Heart left ventricle (tissue), 16 donors: ENCODE measurements at places on chromosomes 1 and 21. TPM values are rescaled to one million over a fixed set of nuclear protein-coding genes. Genes with fewer than 3 reads are reported as not detected.

Gene OPRD1
- not detected for total RNA-seq

Gene AQP10
- total RNA-seq: 0.93 TPM

DNA sequence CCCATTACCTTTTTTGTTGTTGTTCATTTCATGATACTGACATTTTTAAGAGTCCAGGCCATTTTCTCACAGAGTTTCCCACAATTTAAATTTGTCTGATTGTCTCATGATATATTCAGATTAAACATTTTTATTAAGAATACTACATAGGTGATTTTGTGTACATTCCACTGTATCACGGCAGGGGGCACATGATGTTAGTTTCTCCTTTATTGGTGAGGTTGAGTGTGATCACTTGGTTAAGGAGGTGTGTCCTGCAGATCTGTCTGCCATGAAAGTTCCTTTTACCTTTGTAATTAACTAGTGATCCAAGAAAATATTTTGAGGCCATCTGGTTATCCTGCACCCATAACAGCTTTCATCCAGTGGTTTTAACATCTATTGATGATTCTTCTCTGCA lies 11.8 kb downstream of the RTCA start:
- no peaks in the 10 kb centered on the region for H3K27me3 ChIP-seq
- peaks cover 97% of the 10 kb centered on the region for H3K36me3 ChIP-seq
- H3K27ac ChIP-seq: no peak overlapping the region
- H3K4me1 ChIP-seq: no peaks in the 10 kb centered on the region
- H3K4me3 ChIP-seq: no peak overlapping the region

- no peaks in the 10 kb centered on the region for H3K27me3 ChIP-seq
- no peak for DNase-seq
- peaks cover 9% of the 10 kb centered on the region for H3K4me1 ChIP-seq
- no peak overlapping the region for H3K27ac ChIP-seq
- no peaks in the 10 kb centered on the region for H3K36me3 ChIP-seq
- no peak overlapping the region for H3K4me3 ChIP-seq
These were observed 31.9 kb downstream of the PDC start for GRCh38 chr1:186429017-186429416.

DNA sequence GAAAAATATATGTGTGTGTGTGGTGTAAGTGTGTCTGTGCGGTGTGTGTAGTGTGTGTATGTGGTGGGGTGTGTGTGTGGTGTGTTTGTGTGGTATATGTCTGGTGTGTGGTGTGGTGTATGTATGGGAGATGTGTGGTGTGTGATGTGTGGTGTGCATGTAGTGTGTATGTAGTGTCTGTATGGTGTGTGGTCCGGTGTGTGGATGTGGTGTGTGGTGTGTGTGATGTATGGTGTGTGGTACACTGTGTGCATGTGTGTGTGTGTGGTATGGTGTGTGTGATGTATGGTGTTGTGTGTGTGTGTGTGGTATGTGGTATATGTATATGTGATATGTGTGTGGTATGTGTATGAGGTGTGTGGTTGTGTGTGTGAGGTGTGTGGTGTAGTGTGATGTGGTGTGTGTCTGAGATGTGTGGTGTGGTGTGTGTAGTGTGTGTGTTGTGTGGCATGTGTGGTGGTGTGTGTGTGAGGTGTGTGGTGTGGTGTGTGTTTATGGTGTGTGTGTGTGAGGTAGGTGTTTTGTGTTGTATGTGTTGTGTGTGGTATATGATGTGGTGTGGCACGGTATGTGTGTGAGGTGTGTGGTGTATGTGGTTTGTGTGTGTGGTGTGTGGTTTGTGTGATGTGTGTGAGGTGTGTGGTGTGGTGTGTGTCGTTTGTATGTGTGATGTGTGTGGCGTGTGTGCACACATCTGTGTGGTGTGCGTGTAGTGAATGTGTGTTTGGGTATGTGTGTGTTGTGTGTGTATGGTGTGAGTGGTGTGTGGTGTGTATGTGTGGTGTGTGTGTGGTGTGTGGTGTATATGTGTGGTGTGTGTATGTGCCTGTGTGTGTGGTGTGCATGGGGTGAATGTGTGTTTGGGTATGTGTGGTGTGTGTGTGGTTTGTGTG lies 35.3 kb upstream of the ABCG1 start:
- no peak overlapping the region for H3K4me3 ChIP-seq
- no peak for DNase-seq
- H3K27me3 ChIP-seq: no peaks in the 10 kb centered on the region
- H3K4me1 ChIP-seq: peaks cover 12% of the 10 kb centered on the region
- no peaks in the 10 kb centered on the region for H3K36me3 ChIP-seq

GRCh38 chr21:33816174-33816573 lies 99.4 kb downstream of the ATP5PO start:
- H3K36me3 ChIP-seq: peaks cover 4% of the 10 kb centered on the region
- H3K27me3 ChIP-seq: no peaks in the 10 kb centered on the region
- no peak overlapping the region for H3K27ac ChIP-seq
- peaks cover 11% of the 10 kb centered on the region for H3K4me1 ChIP-seq
- DNase-seq: no peak

DNA sequence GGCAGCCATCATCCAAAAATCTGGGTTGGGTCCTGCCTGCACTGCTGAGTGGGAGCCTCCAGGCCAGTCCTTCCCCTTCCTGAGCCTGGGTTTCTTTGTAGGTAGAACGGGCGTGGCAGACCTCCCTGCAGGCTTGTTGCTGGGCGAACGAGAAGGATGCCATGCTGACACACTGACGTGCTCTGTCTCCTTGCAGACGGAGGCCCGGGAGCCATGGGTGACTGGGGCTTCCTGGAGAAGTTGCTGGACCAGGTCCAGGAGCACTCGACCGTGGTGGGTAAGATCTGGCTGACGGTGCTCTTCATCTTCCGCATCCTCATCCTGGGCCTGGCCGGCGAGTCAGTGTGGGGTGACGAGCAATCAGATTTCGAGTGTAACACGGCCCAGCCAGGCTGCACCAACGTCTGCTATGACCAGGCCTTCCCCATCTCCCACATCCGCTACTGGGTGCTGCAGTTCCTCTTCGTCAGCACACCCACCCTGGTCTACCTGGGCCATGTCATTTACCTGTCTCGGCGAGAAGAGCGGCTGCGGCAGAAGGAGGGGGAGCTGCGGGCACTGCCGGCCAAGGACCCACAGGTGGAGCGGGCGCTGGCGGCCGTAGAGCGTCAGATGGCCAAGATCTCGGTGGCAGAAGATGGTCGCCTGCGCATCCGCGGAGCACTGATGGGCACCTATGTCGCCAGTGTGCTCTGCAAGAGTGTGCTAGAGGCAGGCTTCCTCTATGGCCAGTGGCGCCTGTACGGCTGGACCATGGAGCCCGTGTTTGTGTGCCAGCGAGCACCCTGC lies 1.4 kb downstream of the GJA4 start:
- H3K27ac ChIP-seq: peak overlapping the region; percentile 87
- H3K36me3 ChIP-seq: peaks cover 18% of the 10 kb centered on the region
- H3K4me3 ChIP-seq: peak overlapping the region; percentile 57
- peaks cover 6% of the 10 kb centered on the region for H3K27me3 ChIP-seq
- H3K4me1 ChIP-seq: peaks cover 20% of the 10 kb centered on the region

- H3K36me3 ChIP-seq: no peaks in the 10 kb centered on the region
- H3K4me3 ChIP-seq: no peak overlapping the region
- H3K4me1 ChIP-seq: no peaks in the 10 kb centered on the region
- H3K27me3 ChIP-seq: no peaks in the 10 kb centered on the region
These were observed 16.5 kb upstream of the HIVEP3 start for GRCh38 chr1:41935226-41935625.

- H3K4me1 ChIP-seq: no peaks in the 10 kb centered on the region
- DNase-seq: no peak
- no peaks in the 10 kb centered on the region for H3K36me3 ChIP-seq
- H3K27ac ChIP-seq: no peak overlapping the region
- H3K27me3 ChIP-seq: no peaks in the 10 kb centered on the region
- no peak overlapping the region for H3K4me3 ChIP-seq
These were observed 20.9 kb downstream of the ERICH3 start for GRCh38 chr1:74652711-74653139.
